ENCODE measurements at places on chromosomes 4 and X. TPM values are rescaled to one million over a fixed set of nuclear protein-coding genes. Genes with fewer than 3 reads are reported as not detected.
A peak's percentile ranks its signal among the peaks of the same experiment; 100 is the strongest.

DNA sequence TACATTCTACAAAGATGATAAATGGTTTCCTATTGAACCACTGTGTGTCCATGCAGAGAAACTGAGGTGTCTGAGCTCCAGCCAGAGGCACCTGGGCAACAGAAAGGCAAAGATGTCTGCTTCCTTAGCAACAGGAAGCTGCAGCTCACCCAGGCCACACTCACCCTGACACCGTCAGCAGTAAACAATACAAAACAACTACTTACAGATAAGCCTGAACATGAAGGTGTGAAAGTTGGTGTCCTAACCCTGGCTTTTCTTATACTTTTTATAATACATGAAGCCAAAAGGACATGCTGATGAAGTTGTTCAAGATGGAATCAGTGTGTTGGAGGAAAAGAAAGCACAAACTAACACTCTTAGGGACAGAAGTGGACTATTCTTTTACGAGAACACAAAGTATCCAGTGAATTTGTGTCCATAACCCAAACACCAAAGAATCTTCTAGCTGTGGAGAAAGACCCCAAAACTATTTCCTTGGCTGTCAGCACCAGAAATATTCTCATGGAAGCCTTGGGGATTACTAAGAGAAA, 117.3 kb downstream of the SYNPO2 start:
- no peak for DNase-seq

FAM47E gene
- not detected for total RNA-seq

GRIA2 gene
- not detected for total RNA-seq

- DNase-seq, result peak; percentile 52
These were observed 505.6 kb downstream of the STIM2 start for GRCh38 chr4:27366104-27366823.

- DNase-seq, result no peak
These were observed 673.6 kb upstream of the INTU start for GRCh38 chr4:126959056-126959745.

ARR3 gene
- not detected for total RNA-seq

TSR2 gene
- total RNA-seq, result 19.6 TPM

- peak; percentile 92 for DNase-seq
These were observed 335.8 kb downstream of the PABPC4L start for GRCh38 chr4:133865612-133866327.

DNA sequence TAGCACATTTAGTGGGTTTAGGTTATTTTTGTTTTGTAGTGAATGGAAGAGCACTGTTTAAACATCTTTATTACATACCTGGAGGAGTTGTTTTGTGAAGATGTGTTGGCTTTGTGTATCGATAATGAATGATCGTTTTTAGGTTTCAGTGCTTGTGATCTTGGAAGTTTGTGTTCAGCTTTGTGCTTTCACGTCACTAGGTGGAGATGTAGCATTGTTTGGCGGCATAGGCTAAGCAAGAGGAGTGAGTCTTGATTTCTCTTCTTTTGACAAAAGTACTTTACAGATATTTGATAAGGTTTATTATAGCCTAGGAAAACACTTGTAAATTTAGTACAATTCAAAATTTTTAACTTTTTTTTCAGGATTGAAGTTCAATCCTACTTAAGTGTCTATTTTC, 50.4 kb downstream of the PDK3 start:
- no peak for DNase-seq

PCYT1B gene
- not detected for total RNA-seq

- DNase-seq, result no peak
These were observed 1.5 kb downstream of the SRPK3 start for GRCh38 chrX:153782313-153782712.

- no peak for DNase-seq
These were observed 5.8 kb downstream of the BMP2K start for GRCh38 chr4:78781924-78782323.

PTPN13 gene
- 42.7 TPM for total RNA-seq

GRCh38 chrX:16103625-16104024, 19.7 kb upstream of the GRPR start:
- DNase-seq, result no peak

NXF2 gene
- total RNA-seq, result not detected

GRCh38 chr4:153021276-153021675, 85.2 kb downstream of the FHDC1 start:
- DNase-seq, result no peak
